CD4-positive, alpha-beta T cell treated with Interleukin-1 beta for 1 hour (primary cell): ENCODE measurements at places on chromosomes 3 and 15.
A peak's percentile ranks its signal among the peaks of the same experiment; 100 is the strongest.

- no peak for DNase-seq
Observed at GRCh38 chr3:188516515-188516914, 362.6 kb downstream of the LPP start.

- peak; percentile 52 for DNase-seq
Observed at GRCh38 chr3:8622873-8623691, 21.5 kb downstream of the SSUH2 start.

- no peak for DNase-seq
Observed at GRCh38 chr3:188404701-188405100, 250.7 kb downstream of the LPP start.

DNA sequence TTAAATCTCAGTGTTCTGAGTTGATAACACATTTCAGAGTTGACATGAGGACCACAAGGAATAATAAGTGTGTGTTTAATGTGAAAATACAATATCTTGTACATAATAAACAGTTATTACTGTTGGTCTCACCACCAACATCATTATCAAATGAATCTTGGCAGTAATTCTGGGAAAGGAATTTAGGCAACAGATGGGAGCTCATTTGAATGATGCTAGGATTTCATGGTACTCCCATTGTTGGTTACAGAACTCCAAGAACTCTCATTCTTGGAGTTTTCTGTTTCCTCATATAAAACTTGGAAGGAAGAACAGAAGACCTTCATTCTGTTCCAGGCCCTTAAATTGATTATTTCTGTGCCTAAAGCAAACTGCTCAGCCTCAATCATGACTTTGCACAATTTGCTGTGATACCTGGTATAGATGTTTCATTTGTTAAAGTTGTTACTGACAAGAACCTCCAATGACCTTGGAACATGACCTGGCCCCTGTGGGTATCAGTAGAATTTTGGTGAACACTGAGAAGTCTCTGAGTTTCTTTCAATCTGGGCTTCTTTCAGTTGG lies 385.8 kb downstream of the LPP start:
- no peak for DNase-seq

DNA sequence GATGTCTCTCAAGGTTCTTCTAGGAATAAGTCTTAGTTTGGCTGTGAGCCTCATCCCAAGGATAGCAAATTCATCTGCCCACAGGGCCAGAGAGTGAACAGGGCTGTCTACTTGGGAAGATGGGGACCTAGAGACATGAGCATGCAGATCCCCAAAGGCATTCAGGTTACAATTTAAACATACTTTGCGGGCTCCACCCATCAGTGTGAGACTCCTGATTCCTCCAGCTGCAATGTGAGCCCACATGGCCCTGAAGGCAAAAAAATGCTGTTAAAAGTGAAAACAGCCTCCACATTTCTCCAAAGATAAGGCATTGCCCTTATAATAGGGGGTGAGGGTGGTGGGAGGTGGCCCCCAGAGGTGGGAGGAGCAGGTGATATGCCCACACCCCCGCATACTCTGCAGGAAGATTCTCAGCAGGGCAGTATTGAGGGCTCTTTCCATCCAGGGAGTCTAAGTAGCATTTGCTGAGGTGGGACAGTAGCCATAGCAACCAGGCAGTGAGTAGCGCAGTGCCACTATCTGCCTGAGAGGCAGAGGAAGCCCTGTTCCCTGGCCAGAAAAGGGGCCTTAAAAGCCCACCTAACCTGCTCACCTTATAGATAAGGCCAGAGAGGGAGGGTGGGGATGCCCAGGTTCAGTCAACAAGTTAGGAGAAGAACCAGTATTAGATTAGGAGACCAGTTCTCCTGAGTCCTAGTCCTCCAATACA lies 31.2 kb downstream of the TGM4 start:
- no peak for DNase-seq

GRCh38 chr3:196192036-196192523 lies 19.1 kb downstream of the ZDHHC19 start:
- DNase-seq: peak; percentile 76

DNA sequence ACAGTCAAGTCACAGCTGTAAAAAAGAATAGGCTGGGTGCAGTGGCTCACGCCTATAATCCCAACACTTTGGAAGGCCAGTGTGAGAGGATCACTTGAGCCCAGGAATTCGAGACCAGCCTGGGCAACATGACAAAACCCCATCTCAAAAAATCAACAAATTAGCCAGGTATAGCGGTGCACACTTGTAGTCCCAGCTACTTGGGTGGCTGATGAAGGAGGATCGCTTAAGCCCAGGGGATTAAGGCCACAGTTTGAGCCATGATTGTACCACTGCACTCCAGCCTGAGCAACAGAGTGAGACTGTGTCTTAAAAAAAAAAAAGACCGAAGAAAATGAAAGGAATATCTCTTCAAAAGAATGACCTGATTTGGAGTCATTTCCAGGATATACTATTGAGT lies 6.6 kb downstream of the HERC1 start:
- DNase-seq: no peak

- no peak for DNase-seq
Observed at GRCh38 chr3:16869261-16870005, 15.3 kb upstream of the PLCL2 start.

GRCh38 chr3:123068601-123069381 lies 2.0 kb downstream of the PDIA5 start:
- DNase-seq: no peak

DNA sequence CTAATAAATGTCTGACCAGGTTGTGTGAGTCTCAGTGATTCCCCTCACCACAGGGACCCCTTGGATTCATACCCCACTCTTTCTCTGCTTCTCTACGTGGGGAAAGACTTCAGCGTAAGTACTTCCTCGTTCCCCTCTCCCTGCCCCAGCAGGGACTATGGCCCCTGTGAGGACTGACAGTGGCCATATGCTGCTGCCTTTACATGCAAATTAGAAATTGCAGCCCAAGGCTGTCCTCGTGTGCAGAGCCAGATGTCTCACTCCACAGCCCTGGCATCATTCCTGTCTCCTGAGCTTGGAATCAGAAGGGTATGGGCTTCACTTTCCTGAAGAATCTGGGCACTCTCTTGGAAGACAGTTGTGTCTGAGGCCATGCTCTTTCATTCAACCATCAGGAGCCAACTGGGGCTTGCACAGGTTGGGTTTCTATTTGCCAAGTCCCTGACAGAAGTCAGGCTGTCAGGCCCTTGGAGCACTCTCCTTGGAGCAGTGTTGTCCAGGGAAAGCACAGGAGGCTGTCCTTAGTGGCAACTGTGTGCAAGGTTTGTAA lies 30.5 kb upstream of the IQCF2 start:
- no peak for DNase-seq

- peak; percentile 54 for DNase-seq
Observed at GRCh38 chr15:90062023-90062442, 40.2 kb downstream of the IDH2 start.

- no peak for DNase-seq
Observed at GRCh38 chr3:8981700-8982099, 18.4 kb upstream of the RAD18 start.

- no peak for DNase-seq
Observed at GRCh38 chr3:58235970-58236369, 1.6 kb upstream of the ABHD6 start.

DNA sequence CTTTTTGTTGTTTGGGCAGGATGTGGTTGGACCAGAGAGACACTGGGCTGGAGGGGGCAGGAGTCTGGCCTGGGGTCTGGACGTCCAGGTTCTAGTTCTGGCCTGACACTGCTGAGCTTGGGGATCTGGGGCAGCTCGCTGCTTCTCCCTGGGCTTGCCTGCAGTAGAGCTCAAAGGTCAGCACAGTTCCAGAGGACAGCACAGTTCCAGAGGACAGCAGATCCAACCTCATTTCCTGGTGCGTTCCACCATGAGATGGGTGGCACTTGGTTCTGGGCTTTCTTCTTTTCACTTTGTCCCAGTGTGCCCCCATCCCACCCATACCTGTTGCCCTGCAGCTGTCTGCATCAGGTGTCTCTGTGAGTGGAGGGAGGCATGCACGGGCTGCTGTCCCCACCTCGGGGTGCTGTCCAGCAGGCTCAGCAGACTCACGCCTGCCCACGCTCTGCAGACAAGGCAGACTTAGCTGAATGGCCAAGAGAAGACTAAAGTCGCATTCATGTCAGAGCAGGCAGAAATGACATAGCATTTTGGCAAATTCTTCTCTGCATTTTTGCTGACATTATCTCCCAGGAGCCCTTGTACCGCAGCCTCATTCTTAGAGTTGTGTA lies 16.7 kb downstream of the CACNA2D3 start:
- no peak for DNase-seq

GRCh38 chr3:155631323-155632019 lies 113.4 kb downstream of the PLCH1 start:
- DNase-seq: no peak

DNA sequence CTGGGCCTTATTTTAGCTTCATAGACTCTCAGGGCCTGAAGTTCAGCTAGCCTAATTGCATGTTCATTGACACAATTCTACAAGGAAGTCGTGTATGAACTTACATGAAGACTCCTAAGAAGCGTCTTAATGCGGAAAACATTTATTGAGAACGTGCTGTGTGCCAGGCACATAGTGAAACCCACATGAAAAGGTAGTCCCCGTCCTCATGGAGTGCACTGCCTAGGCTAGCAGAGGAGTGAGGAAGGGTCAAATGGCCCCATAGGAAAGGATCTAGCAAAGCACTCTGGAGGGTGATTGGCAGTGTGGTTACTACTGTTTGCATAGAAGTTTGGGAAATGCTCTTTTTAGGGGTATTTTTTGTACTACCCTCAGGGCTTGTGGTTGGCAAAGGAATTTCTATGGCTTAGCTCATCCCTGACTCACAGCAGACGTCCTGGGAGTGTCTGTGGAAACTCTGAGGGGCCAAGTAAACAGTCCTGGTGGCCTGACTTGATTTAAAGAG lies 854 bp upstream of the NPTN start:
- DNase-seq: no peak

GRCh38 chr15:27702581-27702980 lies 396.5 kb downstream of the OCA2 start:
- DNase-seq: no peak

DNA sequence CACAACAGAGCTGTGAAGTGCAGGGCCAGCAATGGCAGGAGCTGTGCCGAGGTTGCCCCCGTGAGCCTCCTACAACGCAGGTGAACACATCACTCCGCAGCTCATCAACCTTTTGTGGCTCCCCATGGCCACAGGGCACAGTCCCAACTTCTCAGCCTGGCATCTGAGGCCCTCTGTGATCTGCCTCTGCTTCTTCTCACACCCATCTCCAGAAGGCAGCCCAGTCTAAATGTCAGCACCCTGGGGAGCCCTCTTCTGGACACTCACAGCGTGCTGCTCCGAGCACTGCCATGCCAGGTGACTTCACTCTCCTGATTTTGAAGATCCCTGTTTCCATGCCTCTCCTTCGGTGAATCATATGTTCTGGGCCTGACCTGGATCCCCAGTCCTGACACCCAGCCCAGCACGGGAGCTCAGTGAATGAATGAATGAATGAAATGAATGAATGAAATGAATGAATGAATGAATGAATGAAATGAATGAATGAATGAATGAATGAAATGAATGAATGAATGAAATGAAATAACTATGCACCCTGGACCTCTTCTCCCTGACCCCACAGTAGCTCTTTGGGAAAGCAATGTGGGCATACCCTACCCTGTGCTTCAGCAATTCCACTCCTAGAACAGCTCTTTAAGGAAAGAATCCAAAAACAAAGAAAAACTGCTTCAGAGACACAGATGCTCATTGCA lies 17.9 kb upstream of the SKIC8 start:
- no peak for DNase-seq
